Stimulated activated CD4-positive, alpha-beta T cell treated with anti-CD3 and anti-CD28 coated beads, Interleukin-1b, Interleukin-23, amount 100 ng/mL, for 24 hours (primary cell): ENCODE measurements at places on chromosomes 16 and 17.

DNA sequence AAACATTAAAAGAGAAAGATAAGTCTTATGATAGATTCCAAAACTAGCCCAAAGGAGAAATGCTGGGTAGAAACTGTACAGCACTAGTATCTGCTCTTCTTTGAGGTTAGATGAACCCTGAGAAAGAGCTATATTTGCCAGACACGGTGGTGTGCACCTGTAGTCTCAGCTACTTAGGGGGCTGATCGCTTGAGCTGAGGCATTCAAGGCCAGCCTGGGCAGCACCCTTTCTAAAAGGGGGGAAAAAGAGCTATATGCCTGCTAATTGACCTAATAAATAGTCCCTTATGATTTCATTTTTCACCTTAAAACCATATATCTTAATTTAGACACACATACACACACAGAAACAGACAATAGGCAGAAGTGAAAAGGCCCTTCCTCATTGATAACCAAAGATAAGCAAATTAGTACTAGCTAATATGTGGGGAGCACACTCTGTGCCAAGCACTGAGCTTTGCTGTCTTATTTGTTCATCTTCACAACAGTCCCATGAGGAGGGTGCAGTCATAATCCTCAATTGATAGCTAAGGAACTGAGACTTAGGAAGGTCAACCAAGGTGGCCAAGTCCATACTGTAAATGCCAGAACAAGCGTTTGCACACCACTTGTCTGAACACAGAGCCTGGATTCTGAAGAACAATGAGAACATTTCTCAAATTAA is 56.6 kb upstream of the NLK start:
- no peak for DNase-seq

DNA sequence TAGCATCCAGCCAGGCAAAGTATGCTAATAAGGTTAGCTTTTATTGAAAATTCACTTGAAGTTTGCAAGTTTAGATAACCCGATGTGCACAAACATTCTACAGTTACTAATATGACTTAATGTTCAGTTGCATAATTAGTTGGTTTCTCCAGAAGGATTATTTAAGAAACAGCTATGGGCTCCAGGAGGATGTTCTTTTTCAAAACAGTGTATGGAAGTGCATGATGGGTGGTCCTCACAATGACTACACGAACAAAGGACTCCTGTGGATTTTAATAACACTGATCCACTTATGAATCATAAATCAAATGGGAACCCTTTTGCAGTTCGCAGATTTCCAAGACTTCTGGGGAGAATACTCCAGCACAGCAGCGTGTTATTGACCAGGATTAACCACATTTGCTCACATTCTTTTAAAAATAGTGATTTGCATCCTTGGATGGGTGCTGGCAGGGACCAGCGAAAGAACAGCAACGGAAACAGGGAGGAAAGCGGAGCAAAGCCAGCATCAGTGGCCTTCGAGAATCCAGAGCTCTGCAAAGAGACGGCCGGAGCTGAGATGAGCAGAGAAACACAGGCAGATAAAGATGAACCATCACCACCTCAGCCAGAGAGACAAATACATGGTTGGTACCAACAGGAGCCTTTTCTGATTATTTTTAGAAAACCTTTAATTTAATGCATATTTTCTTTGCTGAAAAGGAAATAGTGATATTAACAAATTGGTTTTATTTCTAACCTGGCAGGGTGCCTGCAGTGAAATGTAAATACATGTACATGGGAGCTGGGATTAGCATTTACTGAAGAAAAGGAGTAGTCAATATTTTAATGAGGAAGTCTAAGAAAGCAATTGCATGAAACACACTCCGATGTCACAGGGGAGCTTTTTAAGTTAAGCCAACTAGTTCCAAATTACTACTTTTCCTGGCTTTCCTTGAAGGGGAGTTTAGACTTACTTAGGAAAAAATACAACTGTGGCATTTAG is 623.2 kb upstream of the ZFHX3 start:
- DNase-seq = no peak

DNA sequence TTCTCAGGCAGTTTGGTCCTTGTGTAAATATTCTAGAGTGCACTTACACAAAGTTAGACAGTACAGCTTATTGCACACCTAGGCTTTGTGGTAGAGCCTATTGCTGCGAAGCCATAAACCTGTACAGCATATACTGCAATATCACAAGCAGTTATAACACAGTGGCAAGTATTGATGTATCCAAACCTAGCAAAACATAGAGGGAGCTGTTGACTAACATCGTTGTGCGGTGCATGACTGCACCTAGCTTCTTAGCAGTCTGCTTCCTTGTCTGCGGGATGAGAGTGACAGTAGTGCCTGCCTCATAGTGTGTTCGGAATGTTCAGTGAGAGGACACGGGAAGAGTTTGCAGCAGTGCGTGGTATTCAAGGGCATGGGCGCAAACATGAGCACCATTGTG is 78.9 kb downstream of the MPRIP start:
- DNase-seq = no peak

- no peak for DNase-seq
These were observed 41.7 kb downstream of the SLC39A11 start for GRCh38 chr17:73050797-73051196.

DNA sequence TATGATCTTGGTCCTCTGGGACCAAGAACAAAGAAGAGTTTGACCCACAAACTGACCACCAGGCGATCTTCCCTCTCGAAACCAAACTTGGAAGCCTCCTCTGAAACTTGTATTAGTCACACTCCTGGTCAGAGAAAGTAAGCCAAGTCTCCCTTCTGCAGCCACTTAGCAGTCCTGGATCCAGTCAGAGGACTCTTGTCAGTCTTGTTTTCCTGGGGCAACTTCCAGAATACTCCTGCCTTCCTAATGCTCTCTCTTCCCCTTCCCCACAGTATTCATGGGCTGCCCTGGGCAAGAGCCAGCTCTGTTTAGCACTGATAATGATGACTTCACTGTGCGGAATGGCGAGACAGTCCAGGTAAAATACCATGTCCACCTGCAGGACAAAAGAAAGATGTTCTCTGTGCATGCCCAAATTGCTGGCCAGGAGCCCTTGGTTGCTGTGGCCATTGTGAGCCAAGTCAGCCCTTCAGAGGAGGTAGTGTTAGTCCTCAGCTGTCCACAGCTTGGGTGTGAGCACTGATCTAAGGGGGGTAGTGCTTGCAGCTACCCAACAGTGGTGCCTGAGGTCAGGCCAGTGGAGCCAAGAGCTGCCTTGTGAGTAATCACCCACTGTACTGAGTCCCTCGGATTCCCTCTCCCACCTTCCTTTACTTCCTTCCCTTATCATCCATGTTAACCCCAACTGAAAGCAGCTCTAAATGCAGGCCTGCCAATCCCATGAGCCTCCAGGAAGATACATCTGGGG is 31.2 kb downstream of the CDH3 start:
- DNase-seq = no peak

DNA sequence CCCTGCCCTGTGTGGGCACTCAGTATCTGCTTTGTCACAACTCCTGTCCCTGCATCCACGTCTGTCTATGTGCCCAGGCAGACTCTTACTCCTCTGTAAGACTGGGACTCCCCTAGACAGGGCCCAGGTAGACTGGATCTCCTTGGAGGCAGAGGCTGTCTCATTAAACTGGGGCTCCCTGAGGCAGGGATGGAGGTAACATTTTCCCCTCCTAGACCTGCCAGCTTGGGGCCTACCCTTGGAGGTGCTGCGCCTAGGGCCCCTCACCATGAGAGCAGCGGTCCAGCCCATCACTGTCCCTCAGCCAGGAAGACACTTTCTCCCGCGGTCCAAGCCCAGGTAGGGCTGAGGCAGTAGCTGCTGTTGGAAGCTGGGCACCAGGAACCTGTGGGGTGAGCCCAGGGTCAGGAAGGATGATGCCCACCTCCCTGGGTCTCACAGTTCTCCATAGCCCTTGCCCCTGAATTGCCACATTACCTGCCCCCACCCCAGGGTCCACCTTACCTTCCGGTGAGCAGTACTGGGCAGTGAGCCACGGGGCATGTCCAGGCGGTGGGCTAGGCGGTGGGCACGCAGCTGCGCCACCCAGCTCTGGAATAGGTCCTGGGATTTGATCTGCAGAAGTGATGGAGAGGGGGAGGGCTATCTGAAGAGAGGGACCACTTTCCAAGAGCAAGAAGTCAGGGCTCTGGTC is 3.4 kb downstream of the OSBPL7 start:
- DNase-seq = no peak

- DNase-seq = no peak
These were observed 18.0 kb downstream of the MYLK3 start for GRCh38 chr16:46730126-46730525.

DNA sequence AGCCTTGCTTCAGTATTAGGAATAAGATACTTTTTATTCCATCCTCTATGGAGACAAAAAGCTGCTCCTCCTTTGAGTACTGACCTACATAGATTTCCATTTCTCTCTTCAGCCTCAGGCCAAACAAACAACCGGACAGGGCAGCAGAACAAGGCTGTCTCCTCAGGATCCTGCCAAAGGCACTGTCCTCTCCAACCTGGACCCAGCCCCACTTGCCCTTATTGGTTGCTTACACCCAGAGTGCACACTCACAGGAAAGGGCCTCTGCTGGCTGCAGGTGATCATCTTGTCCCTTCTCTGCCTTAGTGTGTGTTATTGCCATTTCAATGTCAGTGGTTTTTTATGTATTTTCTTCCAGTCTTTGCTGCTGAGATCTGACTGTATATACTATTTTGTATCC is 26.6 kb downstream of the LIG3 start:
- DNase-seq = no peak

- no peak for DNase-seq
These were observed 134.0 kb downstream of the MYO1D start for GRCh38 chr17:32742681-32743538.

- DNase-seq = no peak
These were observed 34.8 kb downstream of the IST1 start for GRCh38 chr16:71930013-71930563.

DNA sequence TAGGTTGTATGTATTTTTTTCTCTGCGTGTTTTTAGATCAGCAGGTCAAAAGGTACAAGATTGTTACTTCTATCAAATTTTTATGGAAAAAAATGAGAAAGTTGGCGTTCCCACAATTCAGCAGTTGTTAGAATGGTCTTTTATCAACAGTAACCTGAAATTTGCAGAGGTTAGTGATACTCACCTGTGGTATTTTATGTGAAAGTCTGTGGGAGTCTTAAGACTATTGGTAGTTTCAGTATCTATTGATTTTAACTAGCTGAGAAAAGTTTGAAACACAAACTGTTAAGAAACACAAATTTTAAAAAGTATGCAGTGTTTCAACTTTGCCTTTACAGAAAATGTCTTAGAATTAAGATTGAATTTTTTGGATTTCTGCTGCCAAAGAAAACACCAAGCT is 49.6 kb downstream of the CYLD start:
- no peak for DNase-seq

DNA sequence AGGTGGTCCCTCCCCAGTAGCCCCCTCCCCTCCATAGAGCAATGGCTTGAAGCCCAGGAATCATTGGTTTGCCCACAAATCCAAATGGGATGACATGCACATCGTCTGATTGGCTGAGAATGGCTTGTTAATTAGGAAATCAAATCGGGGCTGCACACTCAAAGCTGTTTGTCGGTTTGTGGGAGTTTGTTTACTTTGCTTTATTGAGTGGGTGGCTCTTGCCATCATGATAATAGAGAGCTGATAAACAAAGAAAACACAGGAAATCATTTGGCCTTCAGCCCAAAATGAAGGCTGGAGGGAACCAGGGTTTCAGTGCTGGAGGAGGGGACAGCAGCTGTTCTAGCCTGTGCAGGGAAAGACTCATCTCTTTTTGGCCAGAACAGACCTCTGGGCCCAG is 316.3 kb downstream of the CBLN1 start:
- DNase-seq = no peak

DNA sequence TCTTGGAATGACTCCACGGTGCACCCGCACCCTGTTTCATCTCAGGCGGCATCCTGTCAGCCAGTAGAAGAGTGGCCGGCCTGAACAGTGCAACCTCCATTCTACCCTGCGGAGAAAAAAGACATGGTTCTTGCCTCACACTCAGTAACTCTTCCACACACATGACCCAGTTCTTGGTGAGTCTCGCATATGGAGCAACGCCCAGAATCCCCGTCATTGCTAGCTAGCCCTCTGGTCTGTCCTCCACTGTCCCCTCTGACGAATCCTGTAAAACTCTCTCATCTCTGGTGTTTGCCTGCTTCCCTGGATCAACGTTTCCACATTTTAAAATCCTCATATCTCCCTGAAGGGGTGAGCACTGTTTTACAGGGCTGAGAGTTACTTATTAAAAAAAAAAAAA is 4.2 kb upstream of the RDM1 start:
- DNase-seq = no peak

GRCh38 chr16:56999409-57000270 is 10.3 kb downstream of the NLRC5 start:
- no peak for DNase-seq

DNA sequence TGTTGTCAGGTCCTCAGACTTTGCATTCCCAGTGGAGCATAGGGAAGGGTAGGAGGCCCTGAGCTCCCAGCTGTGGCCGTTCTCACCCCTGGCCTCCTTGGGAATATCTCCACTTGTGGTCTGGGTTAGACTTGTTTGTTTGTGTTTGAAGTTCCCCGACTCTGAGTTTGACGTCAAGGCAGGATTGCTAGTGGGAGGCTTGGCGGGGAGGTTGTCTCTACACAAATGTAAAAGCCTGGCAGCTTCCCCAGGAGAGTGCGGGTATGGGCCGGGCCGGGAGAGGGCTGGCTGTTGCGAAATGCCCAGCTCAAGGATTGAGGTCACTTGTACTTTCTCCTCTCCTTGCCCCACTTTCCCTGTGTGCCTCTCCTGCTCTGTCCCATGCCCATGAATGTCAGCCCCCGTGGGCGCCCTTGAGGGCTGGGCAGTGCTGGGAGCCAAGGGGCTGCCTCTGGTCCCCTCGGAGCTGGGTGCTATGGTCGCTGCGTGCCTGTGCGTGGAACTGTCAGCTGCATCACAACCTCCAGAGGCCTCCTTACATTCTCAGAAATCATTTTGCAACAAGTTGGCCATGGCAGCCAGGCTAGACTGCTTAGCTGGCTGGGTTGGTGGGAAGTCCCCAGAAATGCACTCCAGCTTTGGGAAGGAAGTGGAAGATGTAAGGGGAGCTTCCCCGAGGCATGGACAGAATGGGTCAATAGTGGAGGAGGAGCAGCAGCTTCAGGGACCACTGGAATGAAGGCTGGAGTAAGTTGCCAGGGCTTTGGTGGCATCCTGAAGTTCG is 84.3 kb downstream of the KSR1 start:
- no peak for DNase-seq

- DNase-seq = no peak
These were observed 50.8 kb upstream of the KLHDC4 start for GRCh38 chr16:87816507-87817100.

- no peak for DNase-seq
These were observed 3.1 kb upstream of the ZNF764 start for GRCh38 chr16:30561089-30561816.
